Right lung (tissue), 10 donors: ENCODE measurements at places on chromosomes 7 and 10. TPM values are rescaled to one million over a fixed set of nuclear protein-coding genes. Genes with fewer than 3 reads are reported as not detected.

The STN1 gene
- polyA plus RNA-seq, result 29.5 TPM

The TRIM74 gene
- 2.6 TPM for polyA plus RNA-seq

The GTPBP10 gene
- 23.8 TPM for polyA plus RNA-seq

The ZNF425 gene
- 5.2 TPM for polyA plus RNA-seq

The GNGT1 gene
- not detected for polyA plus RNA-seq

The ZNF467 gene
- polyA plus RNA-seq, result 38.1 TPM

The FGFBP3 gene
- polyA plus RNA-seq, result 3.7 TPM

The CRYGN gene
- 0.58 TPM for polyA plus RNA-seq

The BTBD16 gene
- 0.44 TPM for polyA plus RNA-seq

The TMEM236 gene
- 0.54 TPM for polyA plus RNA-seq

The ASB10 gene
- not detected for polyA plus RNA-seq

GRCh38 chr10:25573316-25573715 lies 360.7 kb upstream of the MYO3A start:
- DNase-seq, result no peak

DNA sequence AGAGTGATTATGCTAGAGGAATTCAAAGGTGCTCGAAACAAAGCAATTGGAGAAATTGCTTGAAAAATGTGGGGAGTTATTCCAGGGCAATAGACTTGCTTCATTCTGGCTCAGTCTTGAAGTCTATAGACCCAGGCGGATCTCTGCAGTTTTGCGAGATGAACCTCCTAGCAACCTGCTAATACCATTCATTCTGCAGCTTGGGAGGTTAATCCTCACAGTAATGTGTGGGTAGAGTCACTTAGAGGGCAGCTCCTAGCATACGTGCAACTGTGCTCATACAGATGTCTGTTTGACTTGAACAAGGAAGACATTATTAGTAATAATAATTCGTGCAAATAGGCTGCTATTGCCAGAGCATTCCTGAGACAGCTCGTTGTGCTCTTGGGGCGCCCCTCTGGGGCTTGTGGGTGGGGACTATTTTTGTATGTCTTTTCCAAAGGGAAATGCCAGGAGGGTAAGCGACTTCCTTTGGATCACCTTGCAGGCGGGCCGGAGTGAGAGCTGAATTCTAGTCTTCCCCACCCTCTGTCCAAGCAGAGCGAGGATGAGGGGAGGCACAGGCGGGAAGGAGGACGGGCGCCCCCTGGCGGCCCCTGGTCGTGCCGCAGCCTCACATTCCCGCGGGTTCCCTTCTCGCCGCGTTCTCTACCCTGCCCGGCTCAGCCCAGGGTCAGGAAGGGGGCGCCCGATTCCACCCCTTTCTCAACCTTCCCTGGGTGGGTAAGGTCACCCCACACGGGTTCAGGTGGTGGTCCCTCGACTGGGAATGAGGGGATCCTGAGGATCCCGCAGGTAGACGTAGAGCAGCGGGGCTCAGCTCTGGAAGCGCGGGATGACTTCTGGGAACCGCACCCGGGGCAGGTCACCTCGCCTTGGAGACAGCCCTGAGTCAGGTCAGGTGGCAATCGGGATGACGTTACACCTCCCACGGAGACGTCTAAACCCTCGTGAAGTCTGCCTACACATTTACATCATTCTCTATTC lies 241.5 kb downstream of the PHTF2 start:
- no peak for DNase-seq

GRCh38 chr10:130254662-130255061 lies 118.5 kb downstream of the GLRX3 start:
- no peak for DNase-seq

- no peak for DNase-seq
Measured at GRCh38 chr10:44398271-44398670, 13.4 kb upstream of the CXCL12 start.

GRCh38 chr10:47095211-47095610 lies 184.0 kb downstream of the PTPN20 start:
- DNase-seq, result no peak

GRCh38 chr7:84368122-84368521 lies 173.5 kb upstream of the SEMA3A start:
- no peak for DNase-seq

DNA sequence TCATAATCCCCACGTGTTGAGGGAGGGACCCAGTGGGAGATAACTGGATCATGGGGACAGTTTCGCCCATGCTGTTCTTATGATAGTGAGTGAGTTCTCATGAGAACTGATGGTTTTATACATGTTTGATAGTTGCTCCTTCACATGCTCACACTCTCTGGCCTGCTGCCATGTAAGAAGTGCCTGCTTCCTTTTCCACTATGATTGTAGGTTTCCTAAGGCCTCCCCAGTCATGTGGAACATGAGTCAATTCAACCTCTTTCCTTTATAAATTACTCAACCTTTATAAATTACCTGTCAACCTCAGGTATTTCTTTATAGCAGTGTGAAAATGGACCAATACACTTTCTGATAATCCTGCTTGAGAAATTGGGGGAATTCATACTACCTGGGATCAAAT lies 80.2 kb downstream of the ZNF37A start:
- DNase-seq, result no peak

DNA sequence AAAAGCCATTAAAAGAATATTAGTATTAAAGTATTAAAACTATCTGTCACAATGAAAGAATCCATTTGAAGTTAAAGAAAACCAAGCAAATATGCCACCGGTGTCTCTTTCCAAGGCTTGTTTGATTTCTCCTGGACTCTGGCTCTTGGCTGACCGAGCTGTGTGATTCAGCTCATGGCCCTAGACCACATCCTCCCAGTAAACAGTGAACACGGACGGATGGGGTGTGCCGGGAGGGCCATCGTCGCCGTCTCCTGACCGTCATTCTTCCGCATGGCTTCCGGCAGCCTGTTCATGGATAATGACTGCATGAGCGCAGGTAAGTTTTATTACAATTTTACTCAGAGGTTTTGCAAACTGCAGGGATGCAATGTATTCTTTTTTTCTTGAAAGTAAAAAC lies 218.5 kb downstream of the DNAJB6 start:
- peak; percentile 6 for DNase-seq

GRCh38 chr10:98489561-98490481 lies 43.1 kb upstream of the HPS1 start:
- DNase-seq, result no peak

DNA sequence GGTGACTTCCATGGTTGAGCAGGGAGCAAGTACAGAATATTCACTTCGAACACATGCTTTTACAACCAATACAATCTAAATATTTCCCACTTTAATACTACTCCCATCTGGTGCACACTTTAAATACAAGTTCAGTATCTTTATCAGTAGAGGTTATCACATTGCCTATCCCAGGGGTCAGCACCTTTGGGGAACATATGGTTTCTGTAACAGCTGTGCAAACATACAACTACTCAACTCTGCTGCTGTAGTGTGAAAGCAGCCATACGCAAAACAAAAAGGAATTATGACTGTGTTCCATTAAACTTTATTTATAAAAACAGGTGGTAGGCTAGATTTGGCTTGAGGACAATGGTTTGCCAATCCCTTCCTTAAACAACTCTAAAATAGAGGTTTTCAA lies 157.5 kb downstream of the XPNPEP1 start:
- no peak for DNase-seq

- no peak for DNase-seq
Measured at GRCh38 chr10:7659560-7659959, 7.2 kb downstream of the ITIH5 start.

GRCh38 chr10:94757916-94758315 lies 4.6 kb upstream of the CYP2C19 start:
- no peak for DNase-seq

DNA sequence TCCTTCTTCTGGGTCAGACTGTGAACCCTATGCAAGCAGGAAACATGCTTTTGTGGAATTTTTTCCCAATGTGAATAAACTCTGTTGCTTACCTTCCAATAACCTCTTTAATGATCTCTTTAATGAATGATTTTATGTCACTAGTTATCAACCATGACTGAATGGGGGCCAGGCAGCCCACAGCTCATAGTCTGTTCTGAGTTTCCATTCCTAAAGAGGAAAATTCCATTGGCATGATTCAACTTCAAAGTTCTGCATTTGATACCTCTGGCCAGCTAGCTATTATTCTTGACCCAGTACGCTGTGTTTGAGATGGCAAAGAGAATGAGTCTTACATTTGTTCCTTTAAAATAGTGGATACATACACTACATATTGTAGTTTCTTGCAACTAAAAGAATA lies 867.8 kb upstream of the CELF2 start:
- DNase-seq, result no peak

- DNase-seq, result no peak
Measured at GRCh38 chr7:139753693-139754111, 24.1 kb downstream of the HIPK2 start.

- no peak for DNase-seq
Measured at GRCh38 chr10:31136930-31137885, 105.5 kb upstream of the ZNF438 start.

DNA sequence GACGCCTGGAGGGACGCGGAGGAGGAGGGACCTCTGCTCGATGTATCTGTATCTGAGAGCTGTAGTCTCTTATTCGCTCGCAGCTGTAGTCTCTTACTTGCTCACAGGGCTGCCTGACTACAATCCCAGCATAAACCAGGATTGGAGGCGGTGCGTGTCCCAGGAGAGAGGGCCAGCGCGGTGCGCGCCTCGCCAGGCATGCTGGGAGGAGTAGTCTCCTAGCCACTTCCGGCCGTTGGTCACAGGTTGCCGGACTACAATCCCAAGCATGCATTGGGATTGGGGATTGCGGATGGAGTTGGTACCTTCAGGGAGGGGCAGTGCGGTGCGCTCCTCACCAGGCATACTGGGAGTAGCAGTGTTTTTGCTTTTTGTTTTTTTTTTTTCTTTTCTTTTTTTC lies 421.7 kb upstream of the NUPR2 start:
- DNase-seq, result no peak

DNA sequence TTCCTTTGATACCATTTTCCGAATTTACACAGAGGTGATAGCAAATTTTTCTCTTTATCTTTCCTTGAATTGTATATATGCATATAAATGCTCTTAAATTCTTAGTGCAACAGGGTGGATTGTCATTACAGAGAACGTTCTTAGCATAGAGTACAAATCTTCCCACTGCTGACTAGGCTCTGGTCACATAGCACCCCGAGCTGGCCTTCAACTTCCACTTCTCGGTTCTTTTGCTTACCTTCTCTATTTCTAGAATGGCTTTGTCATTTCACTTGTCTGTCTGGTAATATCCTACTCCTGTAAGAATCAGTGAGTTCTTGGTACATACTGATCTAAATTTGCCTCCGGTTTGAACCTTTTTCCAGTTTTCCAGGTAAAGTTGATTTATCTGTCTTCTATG lies 13.4 kb downstream of the ADIRF start:
- no peak for DNase-seq

- no peak for DNase-seq
Measured at GRCh38 chr10:113420057-113420732, 132.7 kb upstream of the HABP2 start.

GRCh38 chr10:6912929-6913328 lies 332.9 kb upstream of the PRKCQ start:
- no peak for DNase-seq

GRCh38 chr10:17784688-17785087 lies 24.5 kb upstream of the MRC1 start:
- DNase-seq, result no peak

DNA sequence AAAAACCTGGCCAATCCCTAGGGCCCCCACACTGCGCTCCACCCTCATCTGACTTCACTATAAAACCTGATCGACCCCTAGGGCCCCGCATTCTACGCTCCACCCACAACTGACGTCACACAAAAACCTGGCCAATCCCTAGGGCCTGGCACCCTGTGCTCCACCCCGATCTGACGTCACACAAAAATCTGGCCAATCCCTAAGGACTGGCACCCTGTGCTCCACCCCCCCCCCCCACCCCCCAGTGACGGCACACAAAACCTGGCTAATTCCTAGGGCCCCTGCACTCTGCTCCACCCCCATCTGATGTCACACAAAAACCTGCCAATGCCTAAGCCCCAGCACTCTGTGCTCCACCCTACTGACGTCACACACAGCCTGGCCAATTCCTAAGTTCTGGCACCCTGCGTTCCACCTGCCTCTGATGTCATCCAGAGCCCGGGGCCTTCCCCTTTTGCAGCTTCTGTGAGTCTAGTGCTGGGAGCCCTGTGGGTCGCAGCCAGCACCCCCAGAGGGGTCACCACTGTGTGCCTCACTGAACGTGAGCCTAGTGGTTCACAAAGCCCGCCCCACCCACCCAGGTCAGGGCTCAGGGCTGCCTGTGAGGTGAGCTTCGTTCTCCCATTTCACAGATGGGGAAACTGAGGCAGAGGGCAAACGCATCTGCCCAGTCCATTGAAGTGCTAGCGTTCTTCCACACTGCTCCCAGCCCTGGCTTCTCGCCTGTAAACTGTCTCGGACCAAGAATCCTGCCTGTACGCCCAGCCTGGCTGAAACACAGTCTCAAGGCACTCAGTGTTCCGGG lies 40.6 kb downstream of the MICALL2 start:
- DNase-seq, result no peak

DNA sequence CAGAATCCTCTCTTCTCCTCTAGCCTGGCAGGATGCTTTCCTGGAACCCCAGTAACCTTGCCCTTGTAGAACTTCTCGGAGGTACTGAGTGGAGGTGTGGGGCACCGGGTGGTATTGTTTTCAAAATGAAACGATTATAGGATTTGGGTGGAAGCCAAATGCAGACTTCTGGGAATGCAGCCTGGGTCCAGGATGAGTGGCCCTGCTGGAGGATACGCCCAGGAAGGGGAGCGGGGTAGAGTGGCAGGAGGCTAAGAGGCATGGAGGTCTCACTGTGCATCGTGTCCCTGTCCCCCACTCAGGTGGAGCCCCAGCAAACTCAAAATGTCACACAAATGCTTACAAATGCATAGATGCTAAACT lies 109.1 kb upstream of the PPIF start:
- no peak for DNase-seq

DNA sequence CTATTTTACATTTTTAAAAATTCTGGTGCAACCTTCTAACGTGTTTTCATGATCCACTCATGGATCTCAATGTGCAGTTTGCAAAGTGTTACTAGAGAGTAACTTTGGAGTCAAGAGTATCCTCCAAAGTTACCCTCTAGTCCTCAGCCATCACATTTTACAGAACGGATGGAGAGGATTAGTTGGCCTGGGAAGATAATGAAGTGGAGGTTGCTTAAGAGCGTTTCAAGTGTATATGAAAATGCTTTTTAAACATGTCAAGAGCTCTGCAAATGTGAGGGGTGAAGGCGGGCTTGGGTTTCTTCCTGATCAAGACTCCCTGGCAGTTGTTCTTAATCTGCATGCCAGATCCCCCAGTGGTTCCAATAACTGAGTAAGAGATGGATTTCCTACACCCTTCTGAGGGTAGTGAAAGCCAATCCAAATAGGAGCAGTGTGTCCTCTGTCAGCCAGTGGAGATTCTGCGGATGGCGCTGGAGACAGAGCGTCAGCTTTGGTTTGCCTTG lies 299.4 kb upstream of the NPVF start:
- DNase-seq, result no peak

GRCh38 chr7:25787336-25787735 lies 364.7 kb upstream of the NFE2L3 start:
- peak; percentile 54 for DNase-seq

- no peak for DNase-seq
Measured at GRCh38 chr10:25142116-25142864, 32.5 kb upstream of the GPR158 start.

DNA sequence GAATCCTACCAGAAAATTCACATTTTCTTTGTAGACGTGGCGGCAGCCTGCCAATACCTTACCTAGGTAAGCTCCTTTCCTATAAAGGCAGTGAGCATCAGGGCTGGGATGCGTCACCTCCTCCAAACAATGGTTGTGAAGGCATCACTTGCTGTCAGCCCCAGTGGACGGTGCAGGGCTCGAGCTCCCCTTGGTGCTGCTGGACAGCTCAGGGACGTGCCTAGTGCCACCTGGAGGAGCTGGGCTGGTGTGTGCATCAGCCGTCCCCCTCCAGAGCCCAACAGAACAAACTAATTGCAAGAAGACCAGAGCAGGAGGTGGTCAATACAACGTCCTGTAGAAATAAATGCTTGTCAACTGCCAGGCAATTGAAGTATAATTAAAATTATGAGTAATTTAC lies 517.5 kb upstream of the FOXK1 start:
- no peak for DNase-seq
